ENCODE measurements at places on chromosomes 4 and X.

DNA sequence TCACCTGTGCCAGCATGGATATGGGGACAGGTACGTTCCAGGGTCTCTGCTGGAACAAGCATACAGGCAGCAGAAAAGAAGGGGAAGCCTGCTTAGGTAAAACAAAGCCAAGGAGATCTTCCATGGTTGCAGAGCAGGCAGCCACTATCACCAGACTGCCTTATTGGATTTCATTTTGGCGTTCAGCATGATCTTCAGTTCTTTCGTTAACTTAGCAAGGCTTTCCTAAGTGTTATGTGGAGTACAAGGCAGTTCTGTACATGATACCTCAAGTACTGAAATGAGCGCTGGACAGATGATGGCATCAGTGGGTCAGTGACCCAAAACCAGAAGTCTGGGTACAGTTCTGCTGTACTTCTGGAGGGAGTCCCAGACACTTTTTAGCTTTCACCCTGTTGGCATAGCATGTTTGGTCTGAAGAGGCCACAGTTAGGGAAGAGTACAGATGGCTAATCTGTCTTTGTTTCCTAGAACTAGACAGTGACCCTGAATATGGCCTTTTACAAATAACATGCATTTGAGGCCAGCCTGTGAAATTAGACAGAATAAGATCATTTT is 8.9 kb downstream of the SMIM20 start:
- DNase-seq = no peak

- no peak for DNase-seq
Measured at GRCh38 chr4:66636349-66636748, 909.0 kb downstream of the CENPC start.

DNA sequence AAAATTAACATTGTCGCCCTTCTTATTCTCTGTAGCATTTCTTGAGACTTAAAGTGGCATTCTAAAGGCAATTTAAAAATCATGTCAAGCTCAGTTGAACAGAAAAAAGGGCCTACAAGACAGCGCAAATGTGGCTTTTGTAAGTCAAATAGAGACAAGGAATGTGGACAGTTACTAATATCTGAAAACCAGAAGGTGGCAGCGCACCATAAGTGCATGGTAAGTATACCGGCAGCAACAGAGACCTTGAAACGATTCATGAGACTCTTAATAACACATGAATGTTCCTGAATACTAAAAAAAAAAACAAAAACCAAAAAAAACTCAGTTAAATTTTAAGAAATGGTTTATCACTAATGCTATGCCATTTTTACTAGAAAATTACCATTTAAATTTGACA is 82.4 kb upstream of the HPRT1 start:
- no peak for DNase-seq

DNA sequence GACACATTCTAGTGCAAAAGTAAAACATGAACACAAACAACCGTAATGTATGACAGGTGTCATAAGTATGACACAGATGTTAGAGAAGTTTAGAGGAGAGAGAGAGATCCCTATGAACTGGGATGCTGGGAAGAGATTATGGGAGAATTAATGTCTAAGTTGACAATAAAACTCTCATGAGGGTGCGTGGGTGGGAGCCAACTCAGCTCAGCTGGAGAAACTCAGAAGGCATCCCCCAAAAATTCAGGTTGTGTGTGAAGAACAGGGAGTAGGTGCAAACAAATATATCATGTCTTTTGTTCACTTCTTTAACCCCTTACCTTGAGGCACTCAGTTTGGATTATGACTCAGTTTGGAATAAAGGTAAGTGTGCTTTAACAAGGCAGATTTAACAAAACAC is 484.1 kb downstream of the INPP4B start:
- no peak for DNase-seq

DNA sequence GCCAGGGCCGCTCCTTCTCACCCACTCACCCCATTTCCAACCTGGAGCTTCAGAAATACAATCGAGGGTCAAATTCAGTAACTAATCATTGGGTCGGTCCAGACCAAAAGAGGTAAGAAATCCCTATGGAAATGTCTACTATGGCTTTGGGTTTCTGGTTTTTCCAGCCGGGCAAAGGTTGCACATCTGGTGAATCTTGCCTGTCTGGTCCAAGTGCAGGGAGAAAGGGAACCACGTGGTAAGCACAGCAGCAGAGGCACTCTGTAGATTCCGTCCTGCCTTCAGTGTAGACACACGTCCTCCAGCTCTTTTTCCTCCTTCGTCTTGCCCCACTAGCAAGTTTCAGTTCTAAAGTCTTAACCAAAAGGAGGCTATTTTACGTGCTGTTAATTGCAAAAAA is 218.0 kb upstream of the JADE1 start:
- DNase-seq = no peak

- no peak for DNase-seq
Measured at GRCh38 chrX:45699158-45699557, 498.5 kb upstream of the DIPK2B start.

GRCh38 chr4:131547506-131547981 is 1601.5 kb upstream of the PCDH10 start:
- DNase-seq = no peak

DNA sequence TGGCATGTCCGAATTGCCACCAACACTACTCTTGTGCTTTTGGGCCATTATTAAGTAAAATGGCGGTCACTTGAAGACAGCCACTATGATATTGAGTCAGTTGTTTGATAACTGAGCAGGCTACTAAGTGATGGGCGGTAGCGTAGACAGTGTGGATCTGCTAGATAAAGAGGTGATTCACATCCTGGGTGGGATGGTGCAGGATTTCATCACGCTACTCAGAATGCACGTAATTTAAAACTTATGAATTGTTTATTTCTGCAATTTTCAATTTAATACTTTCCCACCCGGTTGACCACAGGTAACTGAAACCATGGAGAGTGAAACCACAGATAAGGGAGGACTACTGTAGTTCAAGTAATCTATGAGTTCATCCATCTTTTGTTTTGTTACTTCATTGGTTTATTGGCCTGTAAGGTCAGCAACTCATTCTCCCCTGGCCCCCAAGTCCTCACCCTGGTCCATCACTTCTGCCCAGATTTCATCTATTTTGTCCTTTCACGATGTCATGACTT is 2.9 kb downstream of the ARAF start:
- DNase-seq = no peak

DNA sequence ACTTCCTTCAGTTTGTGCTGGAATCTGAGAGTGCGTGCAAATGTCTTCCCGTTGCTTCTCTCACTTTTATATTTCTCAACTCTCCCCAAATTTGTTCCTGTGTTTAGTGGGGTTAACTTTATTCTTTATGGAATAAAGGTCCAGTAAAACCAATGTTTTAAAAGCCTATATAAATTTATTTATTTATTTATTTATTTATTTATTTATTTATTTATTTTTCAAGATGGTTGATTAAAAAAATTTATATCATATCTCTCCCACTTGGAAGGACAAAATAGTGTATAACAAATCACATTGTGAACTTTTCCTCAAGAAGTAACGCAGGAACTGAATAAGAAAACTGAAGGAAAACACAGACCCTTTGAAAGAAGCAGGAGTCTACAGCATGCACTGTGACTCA is 95.3 kb upstream of the ITM2A start:
- DNase-seq = no peak

DNA sequence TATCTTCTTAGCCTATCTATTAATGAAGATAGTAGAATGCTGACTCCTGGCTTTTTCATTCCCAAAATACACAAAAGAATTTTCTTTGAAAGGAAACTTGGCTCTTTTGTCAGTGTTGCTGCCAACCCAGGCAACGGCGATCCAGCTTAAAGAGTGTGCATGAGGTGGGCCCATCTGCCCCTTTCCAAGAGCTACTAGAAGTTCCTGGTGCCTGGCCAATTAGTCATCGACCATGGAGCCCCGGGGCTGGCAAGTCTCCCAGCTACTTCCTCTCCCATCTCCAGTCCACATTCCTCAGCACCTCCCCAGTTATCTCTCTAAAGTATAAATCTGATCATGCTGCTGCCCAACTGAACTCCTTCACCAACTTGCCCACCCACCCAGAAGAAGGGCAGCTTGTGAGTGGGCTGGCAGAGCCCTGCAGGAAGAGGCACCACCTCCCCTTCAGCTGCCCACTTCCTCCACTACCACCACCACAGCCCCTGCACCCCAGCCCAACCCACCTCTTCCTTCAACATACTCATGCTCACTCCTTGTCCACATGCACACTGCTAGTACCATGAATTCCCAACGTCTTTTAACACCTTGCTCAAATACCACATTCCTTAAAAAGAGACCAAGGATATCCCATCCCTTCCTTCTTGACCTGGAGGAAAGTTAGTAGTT is 158.2 kb upstream of the MAP3K15 start:
- DNase-seq = no peak

DNA sequence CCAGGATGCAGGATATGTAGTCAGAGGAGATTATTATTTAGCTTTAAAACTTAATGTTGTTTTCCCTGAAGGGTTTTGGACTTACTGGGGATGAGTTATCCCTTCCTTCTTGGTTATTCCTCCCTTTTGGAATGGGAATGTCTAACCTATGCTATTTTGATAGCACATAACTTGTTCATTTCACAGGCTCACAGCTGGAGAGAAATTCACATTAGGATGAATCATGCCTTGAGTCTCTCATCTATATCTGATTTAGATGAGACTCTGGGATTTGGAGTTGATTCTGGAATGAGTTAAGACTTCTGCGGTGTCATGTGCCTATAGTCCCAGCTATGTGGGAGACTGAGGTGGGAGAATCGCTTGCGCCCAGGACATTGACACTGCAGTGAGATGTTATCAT is 81.1 kb downstream of the ATP11C start:
- DNase-seq = no peak

GRCh38 chr4:8355864-8356565 is 84.5 kb downstream of the ACOX3 start:
- DNase-seq = no peak

DNA sequence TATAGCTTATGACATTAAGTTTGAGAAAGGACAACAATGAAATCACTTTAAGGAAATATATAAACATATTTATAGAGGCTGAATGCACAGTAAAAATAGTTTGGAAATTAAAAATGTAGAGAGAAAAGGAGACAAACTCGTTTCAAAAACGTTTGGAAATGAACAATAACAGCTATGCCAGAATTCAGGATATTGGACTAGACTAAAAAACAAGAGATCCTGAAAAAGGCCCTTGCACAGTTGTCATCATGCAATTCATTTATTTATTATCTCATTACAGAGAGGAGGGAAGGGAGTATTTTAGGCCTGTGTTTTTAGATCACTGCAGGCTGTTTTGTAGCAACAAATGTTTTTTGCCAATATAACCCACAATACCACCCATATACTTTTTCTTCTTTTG is 527.2 kb downstream of the ADGRL3 start:
- no peak for DNase-seq

DNA sequence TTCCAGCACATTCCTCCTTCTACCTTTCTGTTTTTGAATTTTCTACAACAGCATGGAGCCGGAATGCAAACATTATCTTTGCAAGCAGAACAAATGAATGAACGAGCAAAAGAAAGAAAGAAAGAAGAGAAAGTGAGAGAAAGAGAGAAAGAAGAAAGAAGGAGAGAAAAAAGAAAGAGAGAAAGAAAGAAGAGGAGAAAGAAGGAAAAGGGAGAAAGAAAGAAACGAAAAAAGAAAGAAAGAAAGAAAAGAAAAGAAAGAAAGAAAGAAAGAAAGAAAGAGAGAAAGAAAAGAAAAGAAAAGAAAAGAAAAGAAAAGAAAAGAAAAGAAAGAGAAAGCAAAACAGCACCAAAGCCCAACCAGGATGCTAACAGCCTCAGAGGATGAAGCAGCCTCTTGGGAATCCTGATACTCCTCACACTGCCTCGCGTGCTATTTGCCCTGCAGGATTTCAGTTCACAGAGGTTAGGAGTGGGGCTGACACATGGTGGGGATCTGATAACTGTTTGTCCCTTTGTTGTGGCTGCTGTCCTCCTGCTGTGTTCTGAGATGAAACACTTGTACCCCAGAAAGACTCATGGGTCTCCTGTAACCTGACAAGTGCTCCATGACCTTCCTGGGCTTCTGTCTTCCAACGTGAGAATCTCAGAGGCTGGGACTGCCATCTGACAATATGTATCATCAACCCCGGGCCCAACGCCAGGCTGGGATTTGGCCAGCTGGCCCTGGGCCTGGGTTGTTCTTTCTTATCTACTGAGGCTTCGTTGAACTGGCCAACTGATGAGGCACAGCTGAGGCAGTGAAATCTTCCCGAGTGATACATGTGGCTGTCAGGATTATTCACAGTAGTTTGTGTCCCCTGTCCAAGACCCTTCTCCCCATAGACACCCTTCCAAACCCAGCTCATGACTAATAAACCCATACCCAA is 61.0 kb downstream of the SEPSECS start:
- no peak for DNase-seq

All from stimulated activated effector memory CD8-positive, alpha-beta T cell treated with anti-CD3 and anti-CD28 coated beads, Interleukin-12 subunit alpha, Interleukin-12 subunit beta, amount 100 ng/mL, for 72 hours (primary cell).